Thoracic aorta (tissue), 2 donors: ENCODE measurements at places on chromosomes 7 and 10.

DNA sequence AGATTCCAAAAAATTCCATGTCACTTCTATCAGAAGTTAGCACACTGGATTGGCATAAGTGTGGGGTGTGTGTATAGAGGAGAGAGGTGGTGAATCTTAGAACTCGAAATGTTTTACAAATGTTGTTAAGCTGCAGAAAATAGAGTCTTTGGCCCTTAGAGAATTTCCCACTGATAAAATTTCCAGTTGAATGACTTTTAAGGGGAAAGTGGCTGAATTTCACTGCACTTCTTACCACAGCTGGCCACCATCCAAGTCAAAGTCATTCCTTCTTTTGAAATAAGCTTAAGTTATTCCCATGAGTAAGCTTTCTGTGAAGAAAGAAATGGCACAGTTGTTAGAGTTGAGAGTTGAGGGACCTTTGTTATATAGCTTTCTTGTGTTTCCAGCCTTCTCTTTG is 13.9 kb downstream of the VCL start:
- DNase-seq, result peak; percentile 23

DNA sequence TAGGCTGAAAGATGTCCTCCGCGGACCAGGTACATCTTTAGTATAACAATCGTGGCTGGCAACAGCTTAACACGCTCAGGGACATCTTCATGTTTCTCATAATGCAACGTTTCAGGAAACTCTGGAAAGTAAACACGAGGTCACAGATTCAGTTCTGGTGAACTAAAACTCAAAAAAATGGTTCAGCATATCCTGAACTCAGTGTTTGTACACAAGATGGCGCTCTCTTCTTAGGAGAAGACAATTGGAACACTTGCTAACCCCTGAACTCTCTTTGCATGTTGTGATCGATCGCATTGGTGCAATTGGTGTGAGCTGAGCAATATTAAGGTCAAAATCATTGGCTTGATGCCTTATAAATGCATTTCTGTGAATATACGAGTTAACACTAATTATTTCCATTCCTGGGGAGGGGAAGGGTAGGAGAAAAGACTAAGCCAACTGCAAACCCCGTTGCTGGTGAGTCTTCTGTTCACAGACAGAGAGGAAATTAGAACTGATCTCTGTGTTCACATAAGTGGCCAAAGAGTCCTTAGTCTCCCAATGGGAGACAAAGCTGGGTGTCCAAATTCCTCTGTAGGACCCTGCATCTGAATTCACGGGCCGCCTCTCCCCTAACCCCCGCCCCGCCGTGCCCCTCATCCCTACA is 52.6 kb upstream of the FAM180A start:
- no peak for DNase-seq

GRCh38 chr10:119453313-119453712 is 89.2 kb downstream of the RGS10 start:
- DNase-seq, result no peak

GRCh38 chr7:152312316-152312715 is 123.5 kb downstream of the KMT2C start:
- no peak for DNase-seq

GRCh38 chr10:10617686-10618085 is 400.0 kb upstream of the CELF2 start:
- DNase-seq, result no peak

DNA sequence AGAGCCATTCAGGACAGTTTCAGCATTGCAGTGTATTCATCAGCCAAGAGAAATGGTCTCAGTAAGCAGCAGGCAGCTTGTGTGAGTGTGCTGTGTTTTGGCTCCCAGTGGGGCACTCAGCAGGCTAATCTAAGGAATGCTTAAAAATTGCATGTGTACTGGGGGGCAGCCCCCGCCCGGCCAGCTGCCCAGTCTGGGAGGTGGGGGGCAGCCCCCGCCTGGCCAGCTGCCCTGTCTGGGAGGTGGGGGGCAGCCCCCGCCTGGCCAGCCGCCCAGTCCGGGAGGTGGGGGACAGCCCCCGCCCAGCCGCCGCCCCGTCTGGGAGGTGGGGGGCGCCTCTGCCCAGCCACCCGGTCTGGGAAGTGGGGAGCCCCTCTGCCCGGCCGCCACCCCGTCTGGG is 116.2 kb downstream of the GRID1 start:
- DNase-seq, result no peak

DNA sequence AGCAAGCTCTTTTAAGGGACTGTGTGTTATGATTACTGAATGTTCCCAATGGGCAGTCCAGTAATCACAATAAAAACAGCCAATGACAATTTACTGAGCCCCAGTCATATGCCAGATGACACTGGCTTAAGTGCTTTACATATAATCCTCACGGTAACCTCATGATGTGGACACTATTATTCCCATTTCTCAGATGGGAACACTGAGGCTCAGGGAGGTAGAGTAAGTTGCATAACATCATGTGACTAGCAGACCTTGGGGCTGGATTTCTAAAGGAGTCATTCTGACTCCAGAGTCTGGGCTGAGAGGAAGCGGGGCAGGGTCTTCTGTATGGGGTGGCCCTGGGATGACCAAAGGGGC is 7.6 kb upstream of the RBM20 start:
- no peak for DNase-seq

DNA sequence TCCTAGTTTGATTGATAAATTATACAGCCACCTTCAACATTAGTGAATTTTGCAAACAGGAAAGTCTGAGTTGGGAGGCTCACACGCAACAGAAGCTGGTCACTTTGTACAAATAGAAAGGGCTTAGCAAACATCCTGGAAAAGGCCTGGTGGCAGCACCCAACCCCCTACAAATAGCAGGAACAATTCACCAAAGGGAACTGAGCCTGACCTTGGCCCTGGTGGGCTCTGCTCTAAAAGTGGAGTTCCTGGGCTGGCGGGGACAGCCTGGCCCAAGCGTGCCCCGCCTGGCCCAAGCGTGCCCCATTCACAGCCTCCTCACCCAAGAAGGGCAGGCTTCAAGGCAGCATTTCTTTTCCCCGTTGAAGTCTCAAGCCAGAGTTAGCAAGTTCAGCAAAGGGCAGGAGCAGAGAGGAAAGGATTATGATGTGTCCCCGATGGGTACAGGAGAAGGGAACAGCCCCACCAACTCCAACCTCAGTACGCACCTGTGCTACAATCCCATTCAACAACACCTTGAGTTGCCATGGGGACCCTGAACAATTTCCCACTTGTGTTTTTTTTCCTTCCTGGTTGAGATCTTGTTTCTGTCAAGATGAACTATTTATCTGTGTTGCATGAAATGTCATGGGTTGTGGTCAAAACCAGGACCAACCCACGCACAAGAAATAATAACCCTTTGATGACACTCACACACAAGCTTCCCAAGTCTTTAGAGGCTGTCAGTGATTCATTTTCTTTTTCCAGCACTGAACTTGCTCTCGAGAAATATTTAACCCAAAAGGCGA is 43.4 kb downstream of the RGS10 start:
- DNase-seq, result no peak

GRCh38 chr10:95815701-95816240 is 59.8 kb downstream of the ENTPD1 start:
- DNase-seq, result no peak

DNA sequence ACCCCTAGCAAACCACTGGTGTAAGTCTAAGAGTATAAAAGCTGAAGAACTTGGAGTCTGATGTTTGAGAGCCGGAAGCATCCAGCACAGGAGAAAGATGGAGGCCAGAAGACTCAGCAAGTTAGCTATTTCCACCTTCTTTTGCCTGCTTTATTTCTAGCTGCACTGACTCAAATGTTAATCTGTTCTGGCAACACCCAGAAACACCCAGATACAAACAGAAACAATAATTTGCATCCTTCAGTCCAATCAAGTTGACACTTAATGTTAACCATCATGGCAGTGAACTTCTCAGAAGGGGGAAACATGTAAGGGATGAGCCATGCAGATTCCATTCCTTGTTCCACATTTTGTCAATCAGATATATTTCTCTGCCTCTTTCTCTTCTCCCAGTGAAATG is 101.8 kb upstream of the FERD3L start:
- DNase-seq, result no peak

GRCh38 chr7:41834805-41835694 is 132.2 kb upstream of the INHBA start:
- no peak for DNase-seq

- DNase-seq, result no peak
These were observed 193.7 kb downstream of the RNLS start for GRCh38 chr10:88389456-88389855.

- no peak for DNase-seq
These were observed 78.0 kb downstream of the SAMD9 start for GRCh38 chr7:93039786-93040185.

DNA sequence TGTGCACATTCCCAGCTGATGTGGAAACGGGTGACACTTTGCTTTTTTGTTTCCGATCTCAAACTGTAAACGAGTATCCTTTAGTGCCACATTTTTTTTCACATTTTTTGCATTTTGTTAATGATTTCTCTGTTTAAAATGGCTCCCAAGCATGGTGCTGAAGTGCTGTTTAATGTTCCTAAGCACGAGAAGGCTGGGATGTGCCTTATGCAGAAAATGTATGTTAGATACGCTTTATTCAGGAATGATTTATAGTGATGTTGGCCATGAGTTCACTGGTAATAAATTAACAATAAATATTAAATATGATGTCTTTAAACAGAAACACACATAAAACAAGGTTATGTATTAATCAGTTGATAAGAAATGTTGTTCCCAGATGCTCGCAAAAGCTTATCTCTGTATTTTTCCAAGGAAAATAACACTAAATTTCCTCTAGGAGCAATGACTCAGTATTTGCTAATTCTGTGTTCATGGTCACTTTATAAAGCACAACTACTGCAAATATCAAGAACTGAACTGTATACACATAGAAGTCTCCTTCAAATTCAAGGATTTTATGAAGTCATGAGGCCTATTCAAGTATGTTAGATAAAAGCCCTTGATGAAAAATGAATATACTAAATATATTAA is 305.9 kb upstream of the SMIM30 start:
- no peak for DNase-seq

- no peak for DNase-seq
These were observed 1.0 kb upstream of the CBLL1 start for GRCh38 chr7:107742678-107743566.

- no peak for DNase-seq
These were observed 337.1 kb upstream of the ZMIZ1 start for GRCh38 chr10:78731675-78732074.

GRCh38 chr7:22082886-22083703 is 137.4 kb upstream of the CDCA7L start:
- peak; percentile 61 for DNase-seq
